ENCODE measurements at places on chromosomes 13 and 19. TPM values are rescaled to one million over a fixed set of nuclear protein-coding genes. Genes with fewer than 3 reads are reported as not detected.

DNA sequence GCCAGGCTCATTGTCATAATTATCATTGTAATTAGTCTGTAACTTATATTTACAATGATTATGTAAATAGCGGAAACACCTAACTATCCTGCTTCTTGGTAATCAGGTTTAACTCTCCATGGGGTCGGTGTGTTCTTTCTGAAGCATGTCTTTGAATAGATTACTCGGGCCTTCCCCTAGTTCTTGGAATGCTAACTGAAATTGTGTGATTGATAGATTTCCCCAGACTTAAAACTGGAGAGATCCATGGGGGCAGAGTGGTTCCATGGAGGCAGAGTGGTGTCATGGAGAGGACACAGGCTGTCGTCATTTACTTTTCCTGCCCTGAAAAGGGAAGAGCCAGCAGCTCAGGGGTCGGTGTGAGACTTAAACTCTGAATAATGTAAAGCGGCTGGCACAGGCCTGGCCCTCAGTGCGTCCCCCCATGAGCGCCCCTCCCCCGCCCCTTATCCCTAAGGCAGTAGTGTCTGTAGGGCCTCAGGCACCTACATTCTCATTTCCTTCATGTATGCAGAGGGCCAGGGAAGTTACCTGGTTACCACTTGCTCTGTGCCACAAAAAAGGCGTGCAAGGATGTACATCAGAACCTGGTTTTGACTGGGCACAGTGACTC lies 225.1 kb downstream of the TM9SF2 start:
- DNase-seq = no peak

DNA sequence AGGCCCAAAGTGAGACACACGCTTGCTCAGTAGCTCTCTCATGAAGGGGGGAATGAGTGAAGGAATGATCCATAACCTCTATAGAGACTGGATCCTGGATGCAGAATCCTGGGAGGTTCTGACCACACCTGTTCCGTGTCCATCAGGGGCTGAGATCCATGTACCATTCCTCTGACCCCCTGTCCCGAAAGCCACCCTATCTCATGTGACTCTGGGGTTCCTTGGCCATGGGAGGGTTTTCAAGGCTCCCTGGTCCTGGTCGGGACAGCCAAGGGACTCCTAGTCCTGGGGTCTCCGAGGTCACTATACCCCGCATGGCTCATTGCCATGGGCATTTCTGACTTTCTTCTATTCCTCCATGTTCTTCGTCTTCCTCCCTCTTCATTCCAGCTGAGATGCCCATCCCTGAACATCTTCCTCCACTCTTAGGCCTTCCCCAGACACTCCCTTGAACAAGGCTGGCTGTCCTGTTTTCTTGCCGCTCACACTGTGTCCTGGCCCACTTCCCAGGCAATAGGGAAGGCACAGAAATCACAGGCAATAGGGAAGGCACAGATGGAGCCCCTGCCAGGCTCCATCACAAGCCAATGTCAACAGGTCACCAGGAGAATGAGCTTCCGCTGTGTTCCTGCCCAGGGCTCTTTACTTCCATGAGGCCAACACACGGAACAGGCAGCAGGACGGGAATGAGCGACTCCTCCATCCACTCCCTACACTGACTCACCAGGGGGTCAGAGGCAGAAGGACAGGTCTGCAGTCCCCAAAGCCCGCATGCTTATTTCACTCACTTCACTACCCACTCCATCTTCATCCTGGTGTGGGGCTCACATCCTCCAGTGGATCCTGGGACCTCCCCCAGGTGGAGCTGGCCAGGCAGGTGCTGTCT lies 3.2 kb downstream of the CEACAM5 start:
- no peak for DNase-seq

GRCh38 chr13:46668931-46669525 lies 116.1 kb downstream of the LRCH1 start:
- no peak for DNase-seq

DNA sequence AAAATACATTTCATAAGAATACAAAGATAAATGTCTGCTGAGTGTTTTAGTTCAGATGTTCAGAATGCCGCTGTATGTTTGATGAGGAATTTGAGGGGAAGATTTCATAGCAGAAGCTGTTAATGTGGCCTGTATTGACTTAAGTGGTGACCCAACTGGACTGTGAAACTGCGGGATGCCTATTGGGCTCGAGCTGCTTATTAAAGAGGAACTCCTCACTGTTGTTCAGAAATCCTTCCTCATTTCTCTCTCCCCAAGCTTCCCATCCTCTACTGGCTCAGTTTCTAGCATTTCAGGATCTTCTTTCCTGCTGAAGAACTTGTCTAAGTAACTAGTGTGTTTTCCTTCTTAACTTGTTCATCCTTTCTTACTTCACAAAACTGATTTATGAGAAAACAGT lies 20.4 kb downstream of the DGKH start:
- no peak for DNase-seq

DNA sequence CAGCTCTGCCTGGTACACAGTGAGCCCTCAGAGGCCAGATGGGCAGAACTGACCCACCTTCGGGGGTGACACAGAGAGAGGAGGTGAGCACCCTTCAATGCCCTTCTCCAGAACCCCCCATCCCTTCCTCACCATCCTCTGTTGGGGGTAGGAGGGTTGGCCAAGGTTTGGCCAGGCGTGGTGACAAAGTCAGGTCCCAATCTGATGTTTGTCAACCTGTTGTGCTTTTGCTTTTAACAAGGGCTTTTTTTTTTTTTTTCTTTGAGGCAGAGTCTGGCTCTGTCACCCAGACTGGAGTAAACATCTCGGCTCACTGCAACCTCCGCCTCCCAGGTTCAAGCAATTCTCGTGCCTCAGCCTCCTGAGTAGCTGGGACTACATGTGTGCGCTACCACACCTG lies 7.3 kb downstream of the PTGIR start:
- no peak for DNase-seq

- no peak for DNase-seq
These were observed 203.6 kb downstream of the DACH1 start for GRCh38 chr13:71663431-71663830.

DNA sequence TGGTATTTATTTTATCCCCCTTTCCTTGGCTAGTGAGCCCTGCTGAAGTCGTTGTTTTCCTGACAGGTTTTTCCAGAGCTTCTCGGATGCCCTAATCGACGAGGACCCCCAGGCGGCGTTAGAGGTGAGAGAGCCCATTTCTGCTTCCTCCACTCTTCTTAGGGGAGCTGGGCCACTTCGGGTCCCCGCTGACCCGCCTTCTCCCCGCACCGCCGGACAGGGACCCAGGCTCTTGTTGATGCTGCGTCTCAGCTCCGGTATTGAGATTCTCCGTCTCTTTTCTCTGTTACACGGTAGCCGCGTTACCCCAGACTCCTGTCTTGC lies 306 bp downstream of the SUGT1 start:
- no peak for DNase-seq

DNA sequence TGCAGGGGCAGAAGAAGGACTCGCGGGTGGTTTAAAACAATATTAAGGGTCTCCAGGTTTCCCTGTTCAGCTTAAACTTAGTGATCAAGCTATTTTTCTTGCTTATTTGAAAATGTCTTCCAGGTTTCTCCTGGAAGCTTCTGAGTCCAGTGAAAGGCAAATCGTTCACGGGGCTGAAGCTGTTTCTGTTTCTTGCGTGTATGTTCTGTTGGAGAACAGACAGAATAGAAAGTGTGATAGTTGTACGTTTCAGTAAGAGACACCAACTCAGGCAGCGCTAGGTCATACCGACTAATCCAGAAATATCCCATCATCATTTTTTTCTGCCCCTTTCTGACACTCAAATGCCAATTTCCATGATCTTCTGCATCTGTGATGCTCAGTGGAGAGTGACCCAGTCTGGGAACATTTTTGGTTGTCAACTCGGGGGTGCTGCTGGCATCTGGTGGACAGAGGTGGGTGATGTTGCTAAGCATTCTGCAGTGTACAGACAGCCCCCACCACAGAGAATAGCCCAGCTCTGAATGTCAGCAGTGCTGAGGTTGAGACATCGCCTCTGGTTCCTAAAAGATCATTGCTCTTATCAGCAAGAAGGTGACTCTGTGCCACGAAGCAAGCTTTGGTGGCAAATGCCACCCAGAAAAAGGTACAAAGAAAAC lies 4.3 kb downstream of the KLF2 start:
- DNase-seq = peak; percentile 64

GRCh38 chr13:33127009-33127551 lies 110.9 kb downstream of the KL start:
- peak; percentile 47 for DNase-seq

DNA sequence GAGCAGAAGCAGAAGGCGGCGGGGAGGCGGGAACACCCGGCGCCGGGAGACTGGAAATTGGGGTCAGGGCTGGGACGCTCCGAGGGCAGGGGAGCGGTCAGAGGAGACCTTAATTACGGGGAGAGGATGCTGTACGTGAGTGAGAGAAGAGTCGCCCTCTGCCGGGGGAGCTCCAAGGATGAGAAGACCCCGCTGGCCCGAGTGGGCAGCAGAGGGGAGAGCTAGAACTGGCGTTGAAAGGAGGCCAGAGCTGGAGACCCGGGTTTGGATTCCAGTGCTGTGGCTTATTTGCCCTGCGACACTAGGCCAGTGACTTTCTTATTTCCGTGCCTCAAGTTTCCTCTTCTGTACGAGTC lies 536 bp downstream of the FAM32A start:
- peak; percentile 67 for DNase-seq

- DNase-seq = no peak
These were observed 316.6 kb downstream of the POU4F1 start for GRCh38 chr13:78286748-78287147.

DNA sequence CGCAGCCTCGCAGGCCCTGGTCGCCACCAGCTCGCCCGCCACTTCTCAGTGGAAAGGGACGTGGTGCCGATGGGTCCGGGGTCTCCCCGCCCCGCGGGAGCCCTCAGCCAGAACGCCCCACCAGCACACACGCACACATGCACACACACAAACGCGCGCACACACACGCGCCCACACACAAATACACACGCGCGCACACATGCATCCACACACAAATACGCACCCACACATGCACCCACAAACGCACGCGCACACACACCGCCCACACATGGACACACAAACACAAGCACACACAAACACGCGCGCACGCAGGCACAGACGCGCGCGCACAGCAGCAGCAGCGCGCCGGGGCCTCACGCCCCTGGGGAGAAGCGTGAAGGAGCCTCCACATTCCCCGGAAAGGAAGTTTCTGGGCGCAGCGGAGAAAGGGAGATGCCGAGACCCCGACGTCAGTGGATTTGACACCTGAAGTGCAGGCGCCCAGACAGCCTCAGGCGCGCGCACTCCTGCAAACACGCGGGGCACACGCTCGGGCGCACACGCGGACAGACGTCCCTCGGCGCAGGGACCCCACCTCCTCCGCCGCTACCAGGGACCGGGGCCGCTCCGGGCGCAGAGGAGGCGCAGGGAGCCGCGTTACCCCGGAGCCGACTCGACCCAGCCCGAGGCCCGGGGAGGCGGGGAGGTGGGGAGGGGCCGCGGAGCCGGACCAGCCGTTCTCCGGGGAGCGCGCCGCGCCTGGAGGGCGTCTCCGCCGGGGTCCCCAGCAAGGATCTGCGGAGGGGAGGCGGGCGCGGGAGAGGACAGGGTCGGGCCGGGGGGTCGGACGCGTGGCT lies 622 bp downstream of the RASA3 start:
- DNase-seq = peak; percentile 47

- DNase-seq = no peak
These were observed 1.3 kb downstream of the TNFSF14 start for GRCh38 chr19:6668691-6669090.

DNA sequence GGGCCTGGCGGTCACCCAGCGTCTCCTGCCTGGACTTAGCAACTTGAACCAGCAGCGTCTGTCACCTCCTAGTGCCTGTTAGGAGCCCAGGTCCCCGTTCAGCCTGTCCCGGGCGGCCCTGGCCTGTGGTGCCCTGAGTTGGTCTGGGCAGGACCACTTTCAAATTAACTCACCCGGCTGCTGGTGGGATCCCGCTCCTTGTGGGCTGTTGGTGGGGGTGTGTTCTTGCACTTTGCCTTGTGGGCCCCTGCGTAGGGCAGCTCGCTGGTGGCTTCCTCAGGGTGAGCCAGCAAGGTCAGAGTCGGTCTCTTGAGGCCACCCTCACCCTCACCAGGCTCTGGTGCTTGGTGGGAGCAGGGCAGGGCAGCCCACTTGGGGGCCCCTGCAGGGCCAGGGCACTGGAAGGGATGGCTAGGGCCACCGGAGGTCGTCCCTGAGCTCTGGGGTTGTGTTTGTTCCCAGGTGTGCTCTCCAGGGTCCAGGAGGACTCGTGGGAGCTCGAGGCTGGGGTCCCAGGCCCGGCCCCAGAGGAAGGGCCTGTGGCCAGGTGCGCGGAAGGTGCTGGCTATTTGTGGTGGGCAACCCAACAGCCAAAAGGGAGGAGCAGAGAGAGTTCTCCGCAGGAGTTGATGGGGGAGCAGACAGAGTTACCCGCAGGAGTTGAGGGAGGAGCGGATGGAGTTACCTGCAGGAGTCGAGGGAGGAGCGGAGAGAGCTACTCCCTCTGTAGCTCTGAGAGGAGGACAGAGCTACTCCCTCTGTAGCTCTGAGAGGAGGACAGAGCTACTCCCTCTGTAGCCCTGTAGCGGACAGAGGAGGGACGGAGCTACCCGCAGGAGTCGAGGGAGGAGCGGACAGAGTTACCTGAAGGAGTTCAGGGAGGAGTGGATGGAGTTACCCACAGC lies 16.9 kb downstream of the TFDP1 start:
- DNase-seq = no peak

- DNase-seq = no peak
These were observed 8.8 kb upstream of the KRTDAP start for GRCh38 chr19:35498984-35499527.

GRCh38 chr19:45469945-45470761 lies 2.4 kb downstream of the FOSB start:
- no peak for DNase-seq

DNA sequence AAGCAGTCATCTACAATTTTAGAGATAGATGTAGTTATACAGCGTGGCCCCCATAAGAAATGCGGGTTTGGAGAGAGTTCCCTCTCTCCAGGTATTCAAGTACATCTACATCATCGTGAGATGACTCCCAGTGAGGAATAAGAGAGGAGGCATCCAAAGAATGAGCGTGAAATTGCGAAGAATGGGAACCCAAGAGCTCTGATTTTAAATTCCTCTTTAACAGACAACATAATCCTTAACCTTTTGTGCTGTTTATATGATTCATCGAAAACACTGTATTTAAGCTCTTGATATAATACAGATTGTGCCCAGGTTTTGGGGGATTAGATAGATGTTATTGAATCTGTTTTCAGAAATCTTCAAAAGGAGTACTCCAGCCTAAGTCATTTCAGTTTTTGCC lies 161.5 kb downstream of the COG6 start:
- DNase-seq = no peak

DNA sequence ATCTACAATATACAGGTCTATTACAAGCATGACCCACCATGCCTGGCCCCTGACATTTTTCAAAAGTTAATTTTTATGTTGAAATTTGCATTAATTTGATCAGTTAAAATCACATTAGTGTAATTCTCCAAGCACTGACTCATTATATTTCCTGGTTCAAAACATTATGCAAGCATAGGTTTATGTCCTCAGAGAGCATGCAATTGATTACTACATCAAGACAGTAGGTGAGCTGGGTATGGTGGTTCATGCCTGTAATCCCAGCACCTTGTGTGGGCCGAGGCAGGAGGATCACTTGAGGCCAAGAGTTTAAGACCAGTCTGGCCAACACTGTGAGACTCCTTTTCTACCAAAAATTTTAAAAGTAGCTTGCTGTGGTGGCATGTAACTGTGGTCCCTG lies 248.8 kb upstream of the KLHL1 start:
- DNase-seq = no peak

The CGB7 gene
- total RNA-seq = not detected

The TMC4 gene
- total RNA-seq = 0.14 TPM

The C19orf67 gene
- not detected for total RNA-seq

The OR7C1 gene
- not detected for total RNA-seq

The MTUS2 gene
- total RNA-seq = not detected

The ZNF835 gene
- 0.65 TPM for total RNA-seq

The KLK4 gene
- not detected for total RNA-seq

The RNF17 gene
- 0.09 TPM for total RNA-seq

The UNC13A gene
- total RNA-seq = under 0.01 TPM

The ZNF560 gene
- 0.14 TPM for total RNA-seq

The ZNF700 gene
- 11.2 TPM for total RNA-seq

The NAXD gene
- total RNA-seq = 24.8 TPM

All from dermis blood vessel endothelial cell (primary cell).